NCI-H1105 (cell line): ENCODE measurements at places on chromosomes 13 and 19.
A peak's percentile ranks its signal among the peaks of the same experiment; 100 is the strongest.

DNA sequence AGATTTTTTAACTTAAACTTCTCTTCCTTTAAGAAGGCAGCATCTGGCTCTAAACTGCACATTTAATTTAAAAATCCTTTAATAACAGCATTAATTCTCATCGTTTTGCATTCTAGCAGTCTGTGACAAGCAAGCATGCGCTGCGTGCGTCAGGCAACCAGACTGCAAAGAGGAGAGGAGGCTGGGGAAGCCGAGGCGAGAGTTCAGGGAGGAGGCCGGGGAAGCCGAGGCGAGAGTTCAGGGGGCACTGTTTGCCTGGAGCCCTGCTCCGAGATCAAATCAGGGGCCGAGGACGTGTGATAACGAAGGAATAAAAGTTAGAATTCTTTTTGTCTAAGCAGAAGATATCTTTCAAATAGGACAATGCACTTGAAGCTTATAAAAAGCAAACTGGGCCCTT, 435.7 kb downstream of the EFNB2 start:
- DNase-seq, result no peak

GRCh38 chr13:51601601-51602565, 17.6 kb downstream of the WDFY2 start:
- DNase-seq, result no peak

- DNase-seq, result no peak
Observed at GRCh38 chr13:43880214-43880855, 631 bp downstream of the LACC1 start.

DNA sequence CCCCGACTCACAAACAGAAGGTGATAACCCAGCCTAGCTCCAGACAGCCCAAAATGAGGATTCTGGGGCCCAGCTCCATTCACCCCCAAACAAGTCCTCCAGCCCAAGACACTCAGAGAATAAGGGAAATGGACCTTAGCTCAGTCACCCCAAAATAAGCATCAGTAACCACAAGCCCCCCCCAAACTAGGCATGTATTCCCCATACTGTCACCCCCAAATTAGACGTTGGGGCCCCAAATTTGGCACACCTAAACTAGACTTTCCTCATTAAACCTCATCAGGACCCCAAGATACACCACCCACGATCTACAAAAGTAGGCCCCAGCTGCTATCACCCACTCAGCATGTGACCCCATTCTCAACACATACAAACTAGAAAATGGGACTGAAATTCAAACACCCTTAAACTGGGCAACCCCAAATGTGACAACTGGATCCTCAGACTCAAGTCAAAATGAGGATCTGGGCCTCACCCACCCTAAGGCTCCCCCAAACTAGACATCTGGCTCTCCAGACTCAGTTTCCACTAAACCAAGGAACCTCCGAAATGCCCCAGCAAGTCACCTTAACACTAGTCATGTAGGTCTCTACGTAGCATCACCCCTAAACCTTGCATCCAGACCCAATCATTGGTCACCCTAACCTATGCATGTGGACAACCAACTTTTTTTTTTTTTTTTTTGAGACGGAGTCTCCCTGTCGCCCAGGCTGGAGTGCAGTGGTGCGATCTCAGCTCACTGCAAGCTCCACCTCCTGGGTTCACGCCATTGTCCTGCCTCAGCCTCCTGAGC, 13.4 kb upstream of the ERFL start:
- no peak for DNase-seq

- DNase-seq, result no peak
Observed at GRCh38 chr19:39941615-39942365, 7.4 kb upstream of the FCGBP start.

DNA sequence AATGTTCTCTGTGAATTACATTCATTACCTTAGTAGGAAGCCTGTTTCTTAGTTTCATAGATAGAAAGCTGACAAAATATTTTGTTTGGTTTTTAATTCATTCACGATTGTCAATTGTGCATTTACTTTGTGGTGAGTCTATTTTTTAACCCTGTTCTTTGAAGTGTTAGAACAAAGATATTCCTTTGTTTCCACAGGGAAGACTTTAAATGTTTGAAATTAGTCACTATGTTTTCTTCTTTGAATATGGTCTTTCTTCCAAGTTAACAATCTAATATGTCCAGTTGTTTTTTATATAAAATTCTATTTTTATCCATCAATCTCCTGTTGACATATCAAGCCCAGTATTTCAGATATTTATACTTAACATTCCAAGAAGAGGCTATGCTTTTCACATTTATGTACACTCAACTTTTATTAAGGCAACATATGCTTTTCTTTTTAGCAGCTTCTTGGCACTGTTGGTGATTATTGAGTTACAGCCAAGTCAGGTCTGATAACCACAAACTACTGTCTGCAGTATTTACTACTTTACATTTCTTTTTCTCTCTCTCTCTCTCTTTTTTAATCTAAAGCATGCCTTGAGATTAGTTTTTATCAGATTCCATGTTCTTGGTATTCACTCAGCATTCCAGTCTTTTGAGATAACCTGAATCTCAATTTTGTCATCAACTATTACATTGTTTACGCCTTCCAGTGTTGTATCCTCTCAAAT, 812.8 kb upstream of the SLC10A2 start:
- no peak for DNase-seq

DNA sequence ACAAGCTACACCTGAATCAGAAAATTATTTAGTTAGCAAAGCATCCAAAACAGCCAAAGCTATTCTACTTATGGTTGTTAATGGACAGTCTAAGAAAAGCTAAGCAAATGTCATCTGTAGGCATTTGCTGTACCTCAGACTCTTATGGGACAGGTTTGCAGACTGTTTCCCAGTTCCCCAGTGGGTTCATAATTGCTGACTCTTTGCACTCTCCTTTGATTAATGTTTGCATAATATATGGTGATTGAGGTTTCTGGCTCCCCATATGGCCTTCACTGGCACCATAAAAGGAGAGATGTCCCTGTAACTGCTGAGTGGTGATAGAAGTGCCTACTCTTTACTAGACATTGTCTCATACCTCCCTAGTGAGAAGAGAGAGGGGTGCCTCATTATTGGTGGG, 142.1 kb downstream of the GPC6 start:
- no peak for DNase-seq

DNA sequence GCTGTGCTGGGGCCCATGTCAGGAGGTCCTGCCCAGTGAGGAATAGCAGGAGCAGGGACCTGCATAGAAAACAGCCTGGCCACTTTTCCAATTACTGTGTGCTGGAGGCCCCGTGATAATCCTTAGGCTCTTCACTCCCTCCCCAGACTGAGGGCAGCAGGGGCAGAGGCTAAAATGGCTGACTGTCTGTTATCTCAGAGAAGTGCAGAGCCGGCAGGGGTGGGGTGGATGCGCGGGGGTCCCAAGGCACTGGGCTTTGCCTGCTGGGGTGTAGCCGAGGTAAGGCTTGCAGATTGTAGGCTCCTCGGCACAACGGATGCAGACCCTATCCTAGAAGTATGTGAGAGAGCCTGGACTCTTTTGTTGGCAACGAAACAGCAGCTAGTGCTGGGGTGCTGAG, 1064.1 kb downstream of the OLFM4 start:
- no peak for DNase-seq

- DNase-seq, result no peak
Observed at GRCh38 chr13:110517505-110518225, 43.9 kb downstream of the RAB20 start.

DNA sequence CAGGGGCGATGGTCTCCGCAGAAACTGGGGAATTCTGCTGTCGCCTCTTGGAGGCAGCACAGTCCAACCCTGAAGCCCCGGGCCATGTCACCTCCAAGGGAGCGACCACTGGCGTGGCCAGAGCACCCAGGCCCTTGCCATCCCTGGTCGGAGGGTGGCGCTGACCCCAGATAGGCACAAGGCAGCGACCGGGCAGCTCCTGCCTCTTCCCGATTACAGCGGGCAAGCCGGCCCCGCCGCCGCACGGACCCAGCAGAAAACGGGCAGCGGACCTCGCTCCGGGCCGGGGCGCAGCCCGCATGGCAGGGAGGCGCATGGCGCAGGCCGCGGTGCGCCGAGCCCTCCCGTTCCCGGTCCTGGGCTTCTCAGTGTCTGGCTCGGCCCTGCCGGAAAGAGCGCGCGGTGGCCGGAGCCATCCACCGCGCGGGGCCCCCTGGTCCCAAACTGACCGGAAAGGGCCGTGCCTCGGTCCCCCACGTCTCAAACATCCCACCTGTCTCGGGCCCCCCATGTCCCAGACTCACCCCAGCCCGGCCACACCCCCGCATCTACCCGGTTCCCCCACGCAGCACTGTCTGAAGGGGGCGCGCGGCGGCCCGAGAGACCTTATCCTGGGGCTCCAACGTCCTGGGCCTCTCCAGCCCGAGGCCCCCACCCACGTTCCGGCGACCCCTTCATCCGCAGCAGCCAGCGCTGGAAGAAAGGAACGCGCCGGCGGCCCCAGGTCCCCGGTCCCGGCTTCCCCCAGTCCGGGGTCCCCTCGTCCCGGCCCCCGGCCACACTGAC, 727 bp downstream of the CERS1 start:
- peak; percentile 10 for DNase-seq

GRCh38 chr13:33172400-33172799, 113.2 kb downstream of the STARD13 start:
- DNase-seq, result no peak

DNA sequence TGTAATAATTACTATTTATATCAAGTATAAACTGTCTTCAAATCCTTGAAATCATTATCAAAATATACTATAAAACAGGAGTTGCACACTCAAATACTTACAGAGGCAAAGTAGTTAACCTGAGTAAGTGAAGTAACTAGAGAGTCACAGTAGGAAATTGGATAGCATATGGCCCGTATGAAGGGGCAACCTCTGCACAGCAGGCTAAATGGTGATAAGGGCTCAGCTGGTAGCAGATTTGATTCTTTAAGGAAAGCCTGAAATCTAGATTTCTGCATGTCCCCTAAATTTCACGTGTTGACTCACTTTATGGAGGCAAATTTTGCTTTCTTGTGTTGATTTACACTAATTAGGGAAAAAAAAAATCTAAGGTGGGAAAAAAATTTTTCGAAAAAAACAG, 46.4 kb downstream of the STOML3 start:
- no peak for DNase-seq

DNA sequence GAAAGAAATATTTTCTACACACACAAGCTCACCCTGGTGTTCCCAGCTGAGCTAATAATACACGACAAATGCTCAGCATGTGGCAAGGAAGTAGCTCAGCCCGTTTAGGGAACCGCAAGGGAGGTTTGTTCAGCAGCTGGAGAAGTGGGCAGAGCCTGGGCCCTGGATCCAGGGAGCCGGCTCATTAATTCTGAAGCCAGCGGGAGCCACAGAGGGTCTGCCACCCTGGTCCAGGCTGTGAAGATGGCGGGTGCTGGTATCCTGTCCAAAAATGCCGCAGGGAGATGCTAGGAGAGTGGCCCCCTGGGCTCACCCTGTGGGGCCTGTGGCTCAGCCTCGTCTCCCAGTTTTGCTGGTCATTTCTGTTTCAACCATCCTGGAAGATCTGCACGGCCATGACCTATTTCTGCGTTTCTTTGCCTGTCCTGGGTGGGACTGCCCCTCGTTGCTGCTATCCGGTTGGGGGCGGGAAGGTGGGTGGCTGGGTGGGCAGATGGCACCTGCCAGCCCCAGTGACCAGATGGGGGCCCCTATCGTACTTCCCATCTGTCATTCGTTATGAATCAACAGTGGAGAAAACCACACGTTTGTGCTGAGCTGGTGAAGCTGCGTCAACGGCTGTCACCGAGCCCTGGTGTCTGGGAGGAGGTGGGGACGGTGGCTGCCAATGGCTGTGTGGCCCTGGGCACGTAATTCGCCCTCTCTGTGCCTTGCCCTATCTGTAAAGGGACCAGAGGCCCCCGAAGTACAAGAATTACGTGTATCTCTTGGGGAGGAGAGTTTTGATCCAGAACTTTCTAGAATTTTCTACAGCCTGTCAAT, 2.7 kb upstream of the GNA15 start:
- no peak for DNase-seq

DNA sequence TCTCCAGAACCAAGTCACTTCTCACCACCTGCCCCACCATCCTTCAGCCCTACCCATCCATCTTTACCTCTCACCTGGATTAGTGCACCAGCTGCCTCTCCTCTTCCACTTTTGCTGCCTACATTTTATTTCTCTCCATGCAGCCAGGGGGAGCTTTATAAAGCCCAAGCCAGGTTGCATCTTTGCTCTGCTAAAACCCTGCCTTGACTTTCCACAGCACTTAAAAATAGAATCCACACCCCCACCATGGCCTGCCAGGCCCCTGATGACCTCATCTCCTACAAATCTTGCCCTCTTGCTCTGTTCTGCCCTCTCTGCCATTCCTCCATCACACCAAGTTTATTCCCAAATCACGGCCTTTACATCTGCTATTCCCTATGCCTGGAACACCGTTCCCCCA, 1.8 kb downstream of the HOOK2 start:
- no peak for DNase-seq

- DNase-seq, result no peak
Observed at GRCh38 chr13:50107205-50107604, 92.0 kb downstream of the KCNRG start.

DNA sequence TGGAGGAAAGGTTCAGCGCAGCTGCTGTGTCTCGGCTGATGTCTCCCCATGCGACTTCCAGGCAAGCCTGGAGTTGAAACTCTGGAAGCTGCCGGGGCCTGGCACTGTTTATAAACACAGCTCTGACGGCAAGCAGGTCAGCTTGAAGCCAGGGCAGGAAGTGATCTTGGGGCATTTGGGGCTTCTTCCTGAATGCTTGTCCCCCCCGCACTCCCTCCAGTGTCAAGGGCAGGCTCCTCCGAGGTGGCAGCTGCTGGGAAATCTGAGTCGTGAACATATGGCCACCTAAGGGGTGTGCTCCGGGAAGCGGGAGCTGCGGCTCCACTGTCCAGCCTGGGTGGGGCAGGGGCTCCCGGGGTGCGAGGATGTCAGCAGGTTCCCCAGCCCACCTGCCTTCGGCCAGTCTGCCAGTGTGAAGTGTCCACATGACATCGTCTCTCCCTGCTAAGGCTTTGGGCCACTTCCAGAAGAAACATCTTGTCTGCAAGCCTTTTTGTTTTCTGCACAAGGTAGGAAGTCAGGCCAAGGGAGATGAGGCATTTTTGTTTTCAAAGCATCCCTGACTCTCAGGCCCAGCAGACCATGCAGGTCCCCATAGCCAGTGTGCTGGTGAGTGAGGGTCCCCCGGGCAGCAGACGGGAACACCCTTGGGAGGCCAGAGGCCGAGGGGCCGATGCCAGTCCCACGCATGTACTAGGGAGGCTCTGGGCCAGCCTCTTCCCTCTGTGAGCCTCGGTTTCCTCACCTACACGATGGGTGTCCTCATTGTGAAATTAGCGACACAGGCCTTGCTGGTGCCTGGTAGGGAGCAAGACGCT, 2.7 kb downstream of the PIAS4 start:
- DNase-seq, result no peak

GRCh38 chr19:3849092-3849491, 19.7 kb downstream of the ZFR2 start:
- DNase-seq, result no peak

DNA sequence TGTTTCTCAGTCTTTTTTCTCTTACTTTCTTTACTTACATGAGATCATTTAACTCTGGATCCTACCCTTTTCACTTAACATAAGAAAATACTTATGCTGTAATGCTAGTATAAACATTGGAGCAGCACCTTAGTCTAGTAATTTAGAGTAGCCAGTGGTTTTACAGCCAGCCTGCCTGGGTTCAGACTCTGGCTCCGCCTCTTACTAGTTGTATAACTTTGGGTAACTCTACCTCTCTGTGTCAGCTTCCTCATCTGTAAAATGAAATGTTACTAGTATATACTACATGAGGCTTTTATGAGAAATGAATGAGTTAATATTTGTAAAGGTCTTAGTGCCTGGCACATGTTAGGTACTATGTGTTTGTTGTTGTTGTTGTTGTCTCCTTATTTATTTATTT, 5.6 kb downstream of the CDADC1 start:
- DNase-seq, result no peak
